ENCODE measurements at places on chromosomes 4 and X. TPM values are rescaled to one million over a fixed set of nuclear protein-coding genes. Genes with fewer than 3 reads are reported as not detected.
A peak's percentile ranks its signal among the peaks of the same experiment; 100 is the strongest.

DNA sequence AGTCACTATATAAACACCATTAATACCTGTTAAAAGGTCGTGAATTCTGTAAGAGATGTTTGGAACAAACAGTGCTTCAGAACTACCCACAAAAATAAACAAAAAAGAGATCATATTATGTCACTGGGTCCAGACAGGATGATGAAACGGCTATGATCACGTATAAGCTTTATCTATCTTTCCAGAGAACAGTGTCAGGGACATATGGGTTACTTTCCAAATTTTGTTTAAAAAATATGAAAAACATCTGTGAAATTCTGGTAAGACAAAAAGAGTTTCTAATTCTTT lies 90.0 kb downstream of the SORBS2 start:
- no peak for DNase-seq

NXF2B gene
- total RNA-seq = not detected

DNA sequence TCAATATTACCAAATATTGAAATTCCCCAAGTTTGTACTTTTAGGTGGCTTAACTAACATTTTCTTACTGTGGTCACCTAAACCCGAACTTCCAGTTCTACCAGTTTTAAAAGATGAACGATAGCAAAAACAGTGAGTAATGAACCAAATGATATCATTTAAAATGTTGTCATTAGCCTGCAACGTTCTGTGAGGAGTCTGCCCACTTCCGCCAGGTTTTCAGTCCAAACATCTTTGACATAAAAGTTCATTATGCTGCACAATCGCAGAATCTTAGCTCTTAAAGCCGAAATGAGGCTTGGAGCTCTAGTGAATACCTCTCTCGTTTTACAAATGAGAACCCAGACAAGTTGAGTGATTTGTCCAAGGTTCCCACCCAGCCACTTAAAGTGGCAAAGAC lies 762 bp downstream of the PIGA start:
- DNase-seq = no peak

GRCh38 chr4:32102896-32103295 lies 1382.7 kb downstream of the PCDH7 start:
- no peak for DNase-seq

DNA sequence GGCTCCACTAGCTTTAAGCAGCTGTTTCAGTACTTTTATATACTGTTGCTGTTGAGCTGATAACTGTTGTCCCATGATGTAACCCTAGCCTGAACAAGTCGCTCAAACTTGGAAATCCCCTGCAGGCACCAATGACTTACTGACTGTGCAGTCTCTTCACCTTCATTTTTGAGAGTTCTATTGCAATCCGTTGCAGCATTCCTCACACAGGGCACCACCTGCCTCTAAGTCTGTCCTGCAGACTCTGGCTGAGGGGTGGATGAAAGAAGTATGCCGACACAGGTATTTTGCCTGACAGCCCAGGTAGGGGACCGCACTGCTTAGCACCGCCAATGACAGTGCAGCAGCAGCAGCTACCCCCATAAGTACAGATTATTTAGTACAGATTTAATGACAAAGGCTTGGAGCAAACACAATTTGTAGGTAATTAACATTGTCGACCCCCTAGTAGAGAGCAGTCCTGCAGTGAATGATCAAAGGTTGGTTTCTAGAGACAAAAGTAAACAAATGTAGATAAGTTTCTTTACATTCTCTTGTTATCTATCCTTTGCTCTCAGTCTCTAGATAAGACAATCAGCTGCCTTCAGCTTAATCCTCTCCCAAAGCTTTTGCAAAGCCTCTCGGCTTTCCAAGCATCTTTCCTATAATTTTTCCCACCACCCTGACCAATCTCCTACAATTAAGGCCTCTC lies 205.0 kb downstream of the PABPC4L start:
- no peak for DNase-seq

XAGE2 gene
- not detected for total RNA-seq

GRCh38 chr4:52244103-52244775 lies 193.1 kb downstream of the SPATA18 start:
- DNase-seq = no peak

MUC7 gene
- not detected for total RNA-seq

DNA sequence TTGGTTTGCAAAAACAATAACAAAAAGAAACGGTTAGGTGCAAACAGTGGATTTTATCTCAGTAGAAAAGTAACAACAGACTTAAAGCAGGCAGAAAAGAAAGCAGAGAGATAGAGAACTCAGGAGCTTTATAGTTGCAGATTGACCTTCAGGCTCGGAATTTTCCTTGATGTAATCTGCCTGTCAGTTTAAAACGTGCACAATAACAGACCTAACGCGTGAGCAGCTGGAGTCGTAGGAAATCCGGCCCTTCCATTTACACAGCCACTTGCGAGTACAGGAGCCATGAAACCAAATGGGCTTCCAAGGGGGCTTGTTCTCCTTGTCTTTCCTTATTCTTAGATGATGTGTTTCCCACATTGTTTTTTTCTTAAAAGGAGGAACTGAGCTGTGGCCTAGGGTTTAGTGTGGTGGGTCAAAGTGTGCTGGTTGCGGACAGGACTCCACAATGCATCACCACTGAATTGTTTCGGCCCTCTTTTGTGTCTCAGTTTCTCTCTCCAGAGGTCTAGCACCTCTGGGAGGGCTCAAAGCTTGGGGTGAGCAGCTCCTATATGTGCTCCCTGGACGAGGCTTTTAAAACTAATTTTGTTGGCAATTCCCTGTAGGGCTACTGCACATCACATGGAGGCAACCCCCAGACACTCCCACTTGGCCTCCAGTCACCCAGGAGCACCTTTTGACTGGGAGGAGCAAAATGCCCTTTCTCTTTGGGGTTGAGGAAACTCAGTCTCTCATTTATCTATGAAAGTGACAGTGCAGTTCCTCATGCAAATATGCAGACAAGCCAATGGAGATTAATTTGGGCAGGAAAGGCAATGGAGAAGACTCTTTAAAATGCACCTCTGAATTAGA lies 13.9 kb upstream of the MPP1 start:
- no peak for DNase-seq

DNA sequence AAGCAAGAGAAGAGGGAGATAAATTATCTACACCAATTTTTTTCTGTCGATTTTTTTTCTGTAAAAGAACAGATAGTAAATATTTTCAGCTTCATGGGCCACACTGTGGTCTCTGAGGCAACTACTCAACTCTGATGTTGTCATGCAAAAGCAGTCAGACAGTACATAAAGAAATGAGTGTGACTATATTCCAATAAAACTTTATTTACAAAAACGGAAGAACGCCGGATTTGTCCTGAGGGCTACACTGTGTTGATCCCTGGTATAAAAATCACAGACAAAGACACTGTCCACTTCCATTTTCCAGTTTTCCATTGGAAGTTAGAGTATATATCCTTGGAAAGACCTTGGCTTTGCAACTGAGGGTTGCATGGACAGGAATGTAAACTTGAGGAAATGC lies 18.0 kb downstream of the GPR143 start:
- DNase-seq = no peak

GRCh38 chrX:17692709-17693346 lies 44.5 kb upstream of the SCML1 start:
- peak; percentile 63 for DNase-seq

CHIC2 gene
- total RNA-seq = 73.1 TPM

- DNase-seq = no peak
Measured at GRCh38 chr4:158538911-158539310, 17.2 kb downstream of the RXFP1 start.

PRR27 gene
- total RNA-seq = not detected

SPANXA1 gene
- not detected for total RNA-seq

GRCh38 chrX:14916017-14916674 lies 42.9 kb downstream of the MOSPD2 start:
- DNase-seq = no peak

DNA sequence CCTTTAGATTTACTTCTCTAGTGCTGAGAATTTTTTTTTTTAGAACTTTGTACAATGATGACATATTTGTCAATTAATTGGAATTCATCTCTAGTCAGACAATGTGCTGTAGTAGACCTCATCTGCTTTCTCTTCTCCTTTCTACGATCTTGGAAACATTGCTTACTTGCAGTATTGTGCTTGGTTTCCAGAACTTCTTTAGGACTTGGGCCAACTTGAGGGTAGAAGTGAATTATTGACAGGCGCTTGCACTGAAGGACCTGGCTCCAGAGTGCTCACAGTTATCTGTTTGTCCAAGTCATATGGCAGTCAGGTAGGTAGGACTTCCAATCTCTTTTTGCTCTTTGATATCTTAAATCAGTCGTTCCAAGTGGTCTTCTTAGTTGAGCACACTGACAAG lies 39.6 kb downstream of the FNIP2 start:
- no peak for DNase-seq

GRCh38 chrX:71256051-71256450 lies 2.1 kb upstream of the ZMYM3 start:
- peak; percentile 14 for DNase-seq

- DNase-seq = no peak
Measured at GRCh38 chr4:12445711-12446235, 1017.1 kb upstream of the HS3ST1 start.

DNA sequence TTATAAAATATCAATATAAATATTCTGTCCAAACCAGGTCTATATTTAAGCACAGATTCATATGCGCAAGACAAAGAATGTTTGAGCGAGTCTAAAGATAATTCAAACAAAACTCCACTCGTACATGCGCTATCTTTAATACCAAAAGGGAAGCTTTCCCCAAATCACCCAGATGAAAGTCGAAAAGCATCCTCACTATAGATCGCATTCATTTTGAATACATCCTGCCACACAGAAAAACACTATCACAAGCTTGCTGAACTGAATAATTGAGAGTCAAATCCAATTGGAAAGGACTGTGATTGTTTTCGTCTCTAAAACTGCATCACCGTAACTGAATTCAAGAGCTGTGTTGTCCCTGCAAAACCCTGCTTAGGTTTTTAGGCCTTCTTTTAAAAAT lies 685 bp downstream of the TASL start:
- no peak for DNase-seq

- no peak for DNase-seq
Measured at GRCh38 chr4:186900984-186901383, 177.3 kb upstream of the FAT1 start.

GRCh38 chrX:121802881-121803412 lies 755.5 kb downstream of the GLUD2 start:
- DNase-seq = no peak

CXCL11 gene
- not detected for total RNA-seq

GRCh38 chr4:168924667-168925066 lies 85.4 kb downstream of the CBR4 start:
- DNase-seq = no peak

DNA sequence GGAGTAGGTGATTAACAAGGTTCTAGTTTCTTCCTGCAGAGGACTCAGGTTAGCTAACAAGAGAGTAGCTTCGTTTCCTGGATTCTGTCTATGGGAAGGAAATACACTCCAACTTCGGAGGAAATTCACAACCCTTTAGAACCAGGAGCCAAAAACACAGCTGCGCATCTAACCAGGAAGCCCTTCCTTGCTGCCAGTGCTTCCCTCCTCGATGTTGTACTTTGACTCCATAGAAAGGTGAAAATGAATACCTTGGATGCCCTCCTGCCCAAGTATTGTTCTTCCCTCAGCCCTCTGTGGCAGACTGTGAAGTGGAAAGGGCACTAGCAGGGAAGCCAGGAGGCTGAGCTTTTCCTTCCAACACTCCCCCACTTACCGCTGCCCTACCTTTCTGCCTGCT lies 35.1 kb downstream of the AKAP4 start:
- DNase-seq = no peak

GRCh38 chrX:19863212-19863856 lies 24.1 kb downstream of the SH3KBP1 start:
- no peak for DNase-seq

CXorf65 gene
- not detected for total RNA-seq

DNA sequence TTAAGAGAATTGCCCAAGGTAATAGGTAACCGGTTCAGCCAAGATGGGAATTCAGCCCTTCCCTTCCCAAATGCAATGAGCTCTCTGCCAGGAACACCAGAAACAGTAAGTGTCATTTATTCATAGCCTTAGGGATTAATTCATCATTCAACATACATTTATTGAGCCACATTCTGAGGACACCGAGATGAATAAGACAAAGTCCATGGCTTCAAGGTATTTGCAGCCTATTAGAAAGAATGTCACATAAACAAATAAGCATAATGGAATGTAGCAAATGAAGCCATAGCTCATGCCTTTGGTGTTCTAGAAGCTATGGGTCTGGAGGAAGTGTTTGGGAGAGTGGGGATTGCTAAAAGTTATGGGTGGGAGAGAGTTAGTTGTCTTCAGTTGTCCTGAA lies 6.3 kb upstream of the TAB3 start:
- no peak for DNase-seq

PLAC1 gene
- total RNA-seq = not detected

DNA sequence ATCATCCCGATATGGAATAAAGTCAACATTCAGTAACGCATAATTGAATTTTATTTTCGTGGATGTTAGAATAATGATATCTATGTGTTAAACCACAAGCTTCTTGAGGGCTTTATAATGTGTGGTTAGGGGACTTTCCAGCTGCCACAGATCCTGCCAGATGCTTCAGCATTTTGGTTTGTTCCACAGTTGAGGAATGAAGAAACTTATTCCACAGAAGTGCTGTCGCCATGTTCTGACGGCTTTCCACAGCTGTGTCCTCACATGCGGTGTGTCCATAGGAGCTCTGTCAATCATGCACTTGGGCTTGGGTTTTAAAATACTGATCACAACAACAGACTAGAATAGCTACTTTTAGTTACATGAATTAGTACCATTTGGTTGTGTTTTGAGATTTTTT lies 411.9 kb downstream of the TRIML1 start:
- DNase-seq = no peak

GRCh38 chr4:39621582-39621981 lies 17.1 kb downstream of the SMIM14 start:
- DNase-seq = no peak

COL4A5 gene
- 0.36 TPM for total RNA-seq

MTMR8 gene
- 0.72 TPM for total RNA-seq

GRCh38 chrX:34560180-34560579 lies 96.9 kb downstream of the TMEM47 start:
- no peak for DNase-seq

GRCh38 chr4:37639551-37640285 lies 46.5 kb downstream of the RELL1 start:
- DNase-seq = no peak

DNA sequence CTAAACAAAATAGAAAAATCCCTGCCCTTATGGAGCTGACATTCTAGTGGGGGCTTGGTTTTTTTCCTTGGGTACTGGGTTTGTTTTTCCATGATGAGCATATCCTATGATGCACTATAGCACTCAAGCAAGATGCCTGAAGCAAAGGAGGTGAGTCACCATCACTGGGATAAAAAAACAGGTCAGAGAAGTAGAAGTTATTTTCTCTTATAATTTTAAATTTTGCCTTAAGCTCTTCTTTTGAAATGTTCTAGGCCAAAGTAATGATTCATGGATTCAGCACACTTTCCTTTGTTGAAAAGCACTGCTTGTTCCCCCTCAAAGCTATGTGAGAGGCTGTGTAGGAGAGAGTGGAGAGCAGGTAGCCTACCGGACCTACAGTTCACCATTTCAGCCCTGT lies 15.2 kb upstream of the CXCL2 start:
- DNase-seq = no peak

All from osteoblast (primary cell).